Head of caudate nucleus (tissue), 42 donors: ENCODE measurements at places on chromosomes 5 and 9.

DNA sequence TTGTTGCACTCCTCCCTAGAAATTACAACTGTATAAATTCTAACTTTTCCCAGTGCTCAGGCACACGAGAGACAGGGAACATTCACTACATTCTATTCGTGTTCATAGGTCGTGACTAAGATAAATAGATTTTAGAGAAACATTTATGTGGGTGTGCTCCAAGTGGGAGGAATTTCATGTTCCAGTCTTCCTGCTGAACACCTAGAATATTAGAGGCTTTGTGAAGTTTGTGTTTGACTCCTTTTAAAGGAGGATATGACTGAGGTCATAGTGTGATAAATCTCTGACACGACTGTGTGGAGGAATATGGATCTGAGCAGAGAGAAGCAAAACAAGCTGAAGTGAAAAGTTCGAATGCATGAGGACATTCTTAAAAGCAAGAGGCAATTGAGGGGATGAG, 355.3 kb downstream of the ZSWIM6 start:
- peak; percentile 25 for DNase-seq

GRCh38 chr9:125646217-125646616, 60.8 kb downstream of the MAPKAP1 start:
- no peak for DNase-seq

- DNase-seq = no peak
These were observed 29.5 kb upstream of the TRIM14 start for GRCh38 chr9:98148486-98148885.

GRCh38 chr5:160991205-160991604, 139.2 kb upstream of the ATP10B start:
- DNase-seq = no peak

DNA sequence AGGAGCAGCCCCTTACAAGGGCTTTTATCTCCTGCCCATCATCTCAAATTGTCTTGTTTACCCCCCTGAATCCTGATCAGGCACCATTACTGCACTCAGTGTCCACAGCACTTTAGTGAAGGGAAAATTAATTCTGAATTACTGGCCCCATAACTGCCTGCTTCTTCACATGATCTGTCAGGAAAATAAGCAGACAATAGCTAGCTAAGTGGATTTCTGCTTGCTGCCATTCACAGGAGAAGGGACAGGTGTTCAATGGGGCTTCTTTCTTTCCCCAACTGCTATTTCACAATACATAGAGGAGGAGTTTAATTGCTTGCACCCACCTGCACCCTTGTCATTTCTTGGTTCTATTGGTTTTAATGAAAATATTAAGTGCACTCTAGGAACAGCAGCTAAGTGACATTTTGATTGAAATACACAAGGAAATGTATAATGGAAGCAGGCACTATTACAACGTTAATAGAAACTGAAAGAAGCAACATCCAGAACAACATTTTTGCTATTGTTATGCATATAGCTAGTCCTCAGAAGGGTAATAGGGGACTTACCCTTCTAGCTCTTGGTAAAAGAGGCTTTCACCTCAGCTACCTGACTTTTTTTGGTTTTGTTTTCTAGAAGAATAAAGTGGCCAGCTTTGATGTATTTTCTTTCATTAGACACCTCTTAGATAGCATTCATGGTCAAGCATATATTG, 599.3 kb upstream of the TLE4 start:
- DNase-seq = no peak

GRCh38 chr5:83434946-83435345, 36.6 kb upstream of the VCAN start:
- no peak for DNase-seq

DNA sequence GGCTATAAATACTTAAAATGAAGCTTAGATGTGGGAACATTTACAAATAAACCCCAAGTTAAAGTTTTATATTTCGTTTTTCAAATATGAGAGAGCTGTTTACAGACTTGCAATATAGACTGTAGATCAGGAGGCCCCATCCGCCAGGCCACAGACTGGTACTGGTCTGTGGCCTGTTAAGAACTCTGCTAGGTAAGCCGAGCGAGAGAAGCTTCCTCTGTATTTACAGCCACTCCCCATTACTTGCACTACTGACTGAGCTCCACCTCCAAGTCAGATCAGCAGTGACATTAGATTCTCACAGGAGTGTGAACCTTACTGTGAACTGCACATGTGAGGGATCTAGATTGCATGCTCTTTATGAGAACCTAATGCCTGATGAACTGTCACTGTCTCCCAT, 561.4 kb upstream of the FAM174A start:
- no peak for DNase-seq

DNA sequence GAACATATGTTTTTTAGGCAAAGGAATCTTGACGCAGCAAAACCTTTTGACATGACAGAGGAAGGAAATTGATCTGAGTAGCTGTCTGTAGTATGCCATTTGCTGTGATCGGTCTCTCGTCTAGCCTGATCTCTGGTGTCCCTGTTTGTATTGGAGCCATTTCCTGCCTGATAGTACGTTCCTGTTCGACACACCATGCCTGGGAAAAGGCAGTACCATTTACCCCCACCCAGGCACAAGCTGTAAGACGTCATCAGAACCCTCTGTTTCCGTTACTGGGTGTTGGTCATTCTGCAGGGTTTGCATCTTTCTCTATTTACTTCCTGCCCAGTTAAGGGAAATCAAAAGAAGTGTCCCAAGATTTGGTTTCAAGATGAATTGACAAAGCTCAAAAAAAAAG, 129.7 kb downstream of the CEMIP2 start:
- DNase-seq = peak; percentile 12

- no peak for DNase-seq
These were observed 5.9 kb upstream of the CXXC5 start for GRCh38 chr5:139642213-139642612.

DNA sequence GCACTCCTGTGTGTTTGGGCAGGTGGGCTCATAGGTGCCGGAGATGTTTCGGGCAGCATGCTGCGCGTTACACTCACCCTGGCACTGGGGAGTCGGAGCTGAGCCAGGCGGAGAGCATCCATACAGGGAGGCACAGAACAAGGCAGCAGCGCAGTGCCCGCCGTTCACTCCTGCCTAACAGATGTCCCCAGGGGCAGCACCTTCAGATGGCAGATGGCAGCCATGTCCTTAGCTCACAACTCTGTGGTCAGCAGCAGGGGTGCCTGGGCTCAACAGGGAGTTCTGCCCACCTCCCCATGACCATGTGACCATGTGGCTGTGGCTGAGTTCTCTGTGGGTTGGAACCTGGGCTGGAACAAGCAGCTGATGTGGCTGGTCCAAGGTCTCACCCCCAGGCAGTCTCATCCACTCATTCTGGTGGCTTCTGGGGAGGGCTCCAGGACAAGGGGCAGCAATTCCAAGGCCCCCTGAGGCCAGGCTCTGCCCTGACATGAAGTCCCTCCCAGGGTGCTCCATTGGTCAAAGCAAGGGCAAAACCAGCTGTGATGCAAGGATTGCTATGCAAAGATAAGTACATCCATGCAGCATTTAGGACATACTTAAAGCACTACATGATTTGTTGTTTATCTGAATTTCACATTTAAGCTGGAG, 64.2 kb downstream of the MRPL36 start:
- no peak for DNase-seq

DNA sequence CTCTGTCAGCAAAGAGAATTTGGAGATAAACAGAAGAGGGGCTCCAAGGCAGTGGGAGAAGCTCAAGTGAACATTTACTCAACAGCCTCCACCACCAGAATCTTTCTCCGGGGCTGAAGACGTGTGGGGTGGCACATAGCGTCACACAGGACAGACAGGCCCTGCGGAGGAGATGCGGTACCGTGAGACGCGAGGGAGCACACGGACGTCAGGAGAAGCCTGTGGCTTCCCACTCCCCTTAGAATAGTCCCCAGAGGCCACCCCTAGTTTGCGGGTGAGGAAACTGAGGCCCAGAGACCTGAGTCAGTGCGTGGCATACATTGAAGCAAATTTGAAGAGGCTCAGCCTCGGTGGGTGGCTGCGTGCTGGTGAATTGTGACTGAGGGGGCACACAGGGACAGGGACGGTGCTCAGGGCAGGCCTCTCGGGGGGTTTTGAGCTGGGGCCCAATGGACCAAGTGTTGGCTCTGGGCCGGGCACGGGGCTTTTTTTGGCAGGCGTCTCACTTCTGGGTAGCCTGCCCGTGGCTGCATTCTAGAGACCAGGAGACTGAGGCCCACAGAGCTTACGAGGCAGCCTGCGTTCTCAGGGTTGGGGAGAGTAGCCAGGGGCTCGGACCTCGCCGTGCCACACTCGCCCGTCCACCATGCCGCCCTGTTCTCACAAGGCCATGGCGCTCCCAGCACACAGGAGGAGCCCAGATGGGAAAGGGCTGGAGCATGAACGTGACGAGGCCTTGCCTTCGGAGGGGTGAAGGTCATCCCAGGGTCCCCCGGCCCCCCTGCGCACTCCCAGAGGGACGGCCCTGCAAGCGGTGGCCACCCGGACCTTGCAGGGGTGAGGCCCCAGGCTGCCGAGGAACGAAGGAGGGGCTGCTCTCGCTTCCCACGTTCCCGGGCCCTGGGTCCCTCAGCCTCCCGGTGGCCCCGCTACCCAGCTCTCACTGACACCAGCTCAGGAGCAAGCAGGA, 220.6 kb downstream of the C9orf50 start:
- DNase-seq = no peak

- DNase-seq = no peak
These were observed 60.9 kb downstream of the NNT start for GRCh38 chr5:43663916-43664315.

GRCh38 chr9:4499917-4500316, 9.6 kb downstream of the SLC1A1 start:
- DNase-seq = no peak

- DNase-seq = no peak
These were observed 210.6 kb downstream of the CDH18 start for GRCh38 chr5:19777363-19777762.

DNA sequence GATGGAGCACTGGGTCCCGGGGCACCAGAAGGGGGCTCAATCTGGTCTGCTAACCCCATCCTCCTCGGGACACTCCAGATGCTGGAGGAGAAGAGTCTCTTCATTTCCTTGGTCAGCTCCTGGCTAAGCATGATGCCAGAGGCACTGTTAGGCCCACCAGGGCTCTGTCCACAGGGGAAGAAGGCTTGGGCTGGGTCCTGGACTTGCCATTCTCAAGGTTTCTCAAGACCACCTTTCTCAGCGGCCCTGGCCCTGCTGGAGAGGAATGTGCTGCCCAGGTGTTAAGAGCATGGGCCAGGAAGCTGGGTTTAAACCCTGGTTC, 7.9 kb downstream of the SH2D3C start:
- no peak for DNase-seq

GRCh38 chr5:39439582-39440162, 14.9 kb upstream of the DAB2 start:
- DNase-seq = no peak

- DNase-seq = peak; percentile 50
These were observed 404 bp upstream of the AFAP1L1 start for GRCh38 chr5:149271195-149271715.

- DNase-seq = no peak
These were observed 31.3 kb downstream of the AGXT2 start for GRCh38 chr5:35016174-35017051.

GRCh38 chr9:110994771-110995241, 43.5 kb downstream of the LPAR1 start:
- no peak for DNase-seq

DNA sequence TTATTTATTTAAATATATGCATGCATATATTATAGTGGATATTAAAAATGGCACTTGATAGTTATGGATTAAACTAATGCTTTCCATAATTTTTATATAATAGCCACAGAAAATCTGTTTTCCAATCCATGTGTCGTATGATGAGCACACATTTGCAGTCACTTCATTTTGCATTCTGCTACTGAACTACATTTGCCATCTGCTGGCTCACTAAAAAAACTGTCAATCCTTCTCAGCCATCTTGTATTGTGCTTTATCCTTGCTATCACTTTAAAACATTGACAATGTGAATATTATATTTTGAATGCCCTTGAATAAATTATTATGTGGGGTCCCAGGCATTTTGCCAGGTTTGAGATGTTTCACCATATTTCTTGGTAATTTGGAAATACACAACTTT, 586.6 kb downstream of the DNAH5 start:
- no peak for DNase-seq

- DNase-seq = no peak
These were observed 209.8 kb downstream of the CDH12 start for GRCh38 chr5:22643356-22643755.

DNA sequence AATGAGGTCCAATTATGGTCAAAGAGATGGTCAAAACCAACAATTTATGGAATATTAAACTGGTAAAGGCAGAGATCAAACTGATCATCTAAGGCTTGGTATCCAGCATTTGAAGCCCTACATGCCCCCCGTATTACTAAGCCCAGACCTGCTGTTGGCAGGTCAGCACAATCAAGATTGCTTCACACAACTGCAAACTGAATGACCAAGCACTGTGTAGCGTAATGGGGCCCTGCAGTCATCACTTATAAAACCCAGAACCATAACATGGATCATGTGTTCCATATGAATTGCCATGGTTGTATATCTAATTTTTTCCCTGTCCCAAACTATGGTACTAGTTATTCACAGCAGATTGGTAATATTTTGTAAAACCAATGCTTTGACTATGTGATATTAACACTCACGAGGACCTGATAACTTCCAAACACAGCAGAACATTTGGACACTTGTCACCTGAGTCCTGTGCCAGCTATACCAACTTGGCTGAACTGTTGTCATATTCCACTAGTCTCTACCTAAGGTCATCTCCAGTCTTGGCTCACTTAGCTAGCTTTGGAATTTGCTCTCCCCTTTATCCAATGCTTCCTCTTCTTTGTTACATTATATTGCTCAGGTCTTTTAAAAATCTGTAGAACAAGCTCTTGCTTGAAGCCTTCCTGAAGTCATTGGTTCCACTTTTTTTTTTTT, 81.7 kb upstream of the HMHB1 start:
- no peak for DNase-seq

- DNase-seq = no peak
These were observed 43.3 kb upstream of the SSBP2 start for GRCh38 chr5:81794226-81794625.

GRCh38 chr5:81068063-81068462, 107.9 kb downstream of the RASGRF2 start:
- DNase-seq = no peak

DNA sequence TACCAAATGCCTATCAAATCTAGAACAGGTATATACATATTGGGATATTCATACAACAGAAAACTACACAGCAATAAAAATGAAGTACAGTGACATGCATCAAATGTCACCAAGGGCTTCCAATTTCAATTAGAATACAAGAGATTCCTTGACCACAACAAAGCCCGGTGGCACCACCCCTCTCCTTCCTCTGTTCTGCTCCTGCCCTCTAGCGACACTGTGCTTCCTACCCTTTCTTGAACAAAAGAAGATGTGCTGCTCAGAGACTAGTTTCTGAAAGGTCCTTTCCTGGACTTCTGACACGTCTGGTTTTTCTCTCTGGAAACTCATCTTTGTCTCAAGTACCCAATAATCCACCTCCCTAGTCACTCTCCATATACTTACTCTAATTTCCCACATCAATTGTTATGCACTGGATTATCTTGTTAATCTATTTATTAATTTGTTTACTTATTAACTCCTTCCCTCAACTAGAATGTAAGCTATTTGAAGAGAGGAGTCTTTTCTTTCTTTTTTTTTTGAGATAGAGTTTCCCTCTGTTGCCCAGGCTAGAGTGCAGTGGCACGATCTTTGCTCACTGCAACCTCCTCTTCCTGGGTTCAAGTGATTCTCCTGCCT, 70.4 kb upstream of the CTSV start:
- DNase-seq = peak; percentile 29
